Stomach (tissue), 19 donors: ENCODE measurements at places on chromosomes 11 and 22. TPM values are rescaled to one million over a fixed set of nuclear protein-coding genes. Genes with fewer than 3 reads are reported as not detected.

- H3K4me3 ChIP-seq: no peak overlapping the region
- peak; percentile 20 for DNase-seq
- H3K4me1 ChIP-seq: peaks cover 6% of the 10 kb centered on the region
Measured at GRCh38 chr11:73266646-73267020, 5.5 kb upstream of the P2RY6 start.

GRCh38 chr11:37967635-37968034 is 1369.6 kb upstream of the RAG2 start:
- DNase-seq: no peak
- no peaks in the 10 kb centered on the region for H3K4me1 ChIP-seq
- H3K4me3 ChIP-seq: no peak overlapping the region

GRCh38 chr22:42170946-42171345 is 40.3 kb upstream of the CYP2D6 start:
- no peak overlapping the region for H3K4me3 ChIP-seq
- H3K27me3 ChIP-seq: no peaks in the 10 kb centered on the region
- H3K36me3 ChIP-seq: peaks cover 44% of the 10 kb centered on the region
- no peak overlapping the region for H3K27ac ChIP-seq
- no peak for DNase-seq
- peaks cover 11% of the 10 kb centered on the region for H3K4me1 ChIP-seq

DNA sequence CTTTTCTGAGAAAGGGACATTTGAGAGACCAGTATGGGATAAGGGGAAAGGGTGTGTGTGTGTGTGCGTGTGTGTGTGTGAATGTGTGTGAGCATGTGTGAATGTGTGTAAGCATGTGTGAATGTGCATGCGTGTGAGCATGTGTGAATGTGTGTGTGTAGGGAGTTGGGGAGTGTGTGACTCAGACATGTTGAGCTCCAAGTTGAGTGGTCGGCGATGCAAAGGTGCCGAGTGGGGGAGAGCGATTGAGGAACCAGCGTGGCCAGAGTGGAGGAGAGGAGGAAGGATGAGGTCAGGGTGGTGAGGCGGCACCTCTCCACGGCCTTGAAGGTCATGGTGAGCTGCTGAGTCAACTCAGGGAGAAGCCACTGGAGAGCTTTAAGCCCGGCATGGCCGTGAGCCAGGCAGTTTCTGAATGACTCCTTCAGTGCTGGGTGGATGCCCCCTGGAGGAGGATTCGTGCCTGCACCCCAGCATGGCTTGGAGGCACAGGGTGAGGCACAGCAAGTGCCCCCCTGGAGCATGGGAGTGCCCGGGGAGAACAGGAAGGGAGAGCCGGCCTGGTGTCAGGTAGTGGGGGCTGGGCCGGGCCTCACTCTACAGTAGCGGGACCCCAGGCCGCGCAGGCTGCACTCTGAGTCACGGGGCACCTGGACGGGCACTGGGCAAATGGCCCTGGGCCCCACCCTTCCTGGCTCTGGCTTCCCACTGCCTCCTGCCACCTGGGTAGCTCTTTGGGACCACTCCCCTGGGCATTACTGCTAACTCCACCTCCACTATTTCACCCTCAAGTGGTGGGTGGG is 8.2 kb upstream of the CCDC88B start:
- H3K4me1 ChIP-seq: peaks cover 9% of the 10 kb centered on the region
- H3K36me3 ChIP-seq: no peaks in the 10 kb centered on the region
- H3K27ac ChIP-seq: peak overlapping the region; percentile 66
- no peaks in the 10 kb centered on the region for H3K27me3 ChIP-seq

- H3K27ac ChIP-seq: no peak overlapping the region
- no peak overlapping the region for H3K4me3 ChIP-seq
- H3K27me3 ChIP-seq: peaks cover 43% of the 10 kb centered on the region
- no peaks in the 10 kb centered on the region for H3K4me1 ChIP-seq
- no peak for DNase-seq
- no peaks in the 10 kb centered on the region for H3K36me3 ChIP-seq
Measured at GRCh38 chr11:45606514-45607281, 58.7 kb downstream of the CHST1 start.

DNA sequence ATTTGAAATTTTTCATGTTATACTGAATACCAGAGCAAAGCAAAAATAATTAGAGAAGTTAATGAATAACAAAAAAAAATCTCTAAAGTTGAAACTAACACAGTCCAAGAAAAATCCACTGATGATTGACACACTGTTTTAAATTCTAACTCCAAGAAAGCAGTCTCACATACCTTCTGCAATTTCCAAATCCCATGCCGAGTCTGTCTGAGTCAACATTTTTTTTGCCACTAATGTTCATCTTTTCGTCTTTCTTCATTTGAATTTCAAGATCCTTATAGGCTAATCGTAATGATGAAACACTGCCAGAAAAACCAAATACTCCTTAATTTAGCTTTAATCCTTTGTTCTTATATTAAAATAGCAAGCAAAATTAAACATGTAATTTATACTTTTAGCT is 39.5 kb downstream of the ARFGAP3 start:
- H3K4me1 ChIP-seq: peaks cover 15% of the 10 kb centered on the region
- H3K27me3 ChIP-seq: no peaks in the 10 kb centered on the region
- no peak for DNase-seq
- no peak overlapping the region for H3K27ac ChIP-seq
- no peak overlapping the region for H3K4me3 ChIP-seq

GRCh38 chr11:110318638-110319404 is 22.4 kb upstream of the RDX start:
- no peaks in the 10 kb centered on the region for H3K4me1 ChIP-seq
- no peak for DNase-seq
- H3K27ac ChIP-seq: no peak overlapping the region
- H3K4me3 ChIP-seq: no peak overlapping the region

- no peaks in the 10 kb centered on the region for H3K36me3 ChIP-seq
- DNase-seq: no peak
- H3K27ac ChIP-seq: no peak overlapping the region
- no peaks in the 10 kb centered on the region for H3K27me3 ChIP-seq
- no peaks in the 10 kb centered on the region for H3K4me1 ChIP-seq
Measured at GRCh38 chr11:132898021-132898420, 634.3 kb downstream of the OPCML start.

- no peak overlapping the region for H3K27ac ChIP-seq
- no peaks in the 10 kb centered on the region for H3K27me3 ChIP-seq
- no peak overlapping the region for H3K4me3 ChIP-seq
- H3K4me1 ChIP-seq: no peaks in the 10 kb centered on the region
- DNase-seq: no peak
Measured at GRCh38 chr11:35990816-35991215, 47.0 kb downstream of the LDLRAD3 start.

- no peaks in the 10 kb centered on the region for H3K36me3 ChIP-seq
- H3K4me3 ChIP-seq: no peak overlapping the region
- DNase-seq: no peak
- H3K27me3 ChIP-seq: no peaks in the 10 kb centered on the region
- peak overlapping the region; percentile 89 for H3K27ac ChIP-seq
Measured at GRCh38 chr11:120182372-120182771, 28.5 kb upstream of the OAF start.

GRCh38 chr11:33060271-33060670 is 20.9 kb downstream of the TCP11L1 start:
- no peak for DNase-seq
- peak overlapping the region; percentile 78 for H3K27ac ChIP-seq
- peaks cover 77% of the 10 kb centered on the region for H3K36me3 ChIP-seq
- H3K4me1 ChIP-seq: peaks cover 41% of the 10 kb centered on the region

- no peaks in the 10 kb centered on the region for H3K36me3 ChIP-seq
- no peaks in the 10 kb centered on the region for H3K27me3 ChIP-seq
- DNase-seq: peak; percentile 47
Measured at GRCh38 chr11:46259971-46260560, 17.4 kb upstream of the CREB3L1 start.

- H3K27ac ChIP-seq: peak overlapping the region; percentile 75
- H3K4me1 ChIP-seq: peaks cover 18% of the 10 kb centered on the region
- peak; percentile 87 for DNase-seq
- H3K27me3 ChIP-seq: no peaks in the 10 kb centered on the region
- no peak overlapping the region for H3K4me3 ChIP-seq
- no peaks in the 10 kb centered on the region for H3K36me3 ChIP-seq
Measured at GRCh38 chr22:17063411-17064106, 21.2 kb upstream of the IL17RA start.

GRCh38 chr11:44626645-44627044 is 61.2 kb downstream of the CD82 start:
- H3K4me1 ChIP-seq: peaks cover 35% of the 10 kb centered on the region
- no peaks in the 10 kb centered on the region for H3K27me3 ChIP-seq
- no peak overlapping the region for H3K27ac ChIP-seq
- DNase-seq: no peak
- H3K4me3 ChIP-seq: no peak overlapping the region

- H3K4me3 ChIP-seq: no peak overlapping the region
- DNase-seq: no peak
- no peaks in the 10 kb centered on the region for H3K36me3 ChIP-seq
- no peak overlapping the region for H3K27ac ChIP-seq
Measured at GRCh38 chr11:67576735-67577475, 6.7 kb upstream of the GSTP1 start.

The BDNF gene
- 1.7 TPM for total RNA-seq

The PGR gene
- total RNA-seq: 1.3 TPM

The MRPL17 gene
- total RNA-seq: 20.4 TPM

The DTX4 gene
- total RNA-seq: 38.6 TPM

The OR8G5 gene
- total RNA-seq: not detected

The DLG2 gene
- 4.5 TPM for total RNA-seq

The SCN2B gene
- total RNA-seq: not detected
